DMS153 (cell line): ENCODE measurements at places on chromosomes 7 and 10.
A peak's percentile ranks its signal among the peaks of the same experiment; 100 is the strongest.

DNA sequence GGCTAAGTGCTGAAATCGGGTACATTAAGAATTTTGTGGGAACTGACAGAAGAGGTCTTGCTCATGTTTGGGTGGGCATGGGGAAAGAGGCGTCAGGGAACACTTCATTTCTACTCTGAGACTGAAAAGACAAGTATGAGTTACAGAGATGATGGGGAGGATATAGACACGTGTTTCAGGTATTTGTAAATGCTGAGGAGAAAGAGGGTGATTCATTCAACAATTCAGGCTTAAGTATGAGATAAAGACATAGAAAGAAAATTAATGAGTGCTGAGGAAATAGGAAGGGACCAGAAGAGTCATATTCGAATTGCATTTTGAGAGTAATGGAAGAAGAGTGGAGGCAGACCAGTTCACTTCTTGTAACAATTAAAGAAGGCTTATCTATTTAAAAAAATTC, 143.6 kb downstream of the HBP1 start:
- no peak for DNase-seq

- no peak for DNase-seq
Observed at GRCh38 chr10:131584287-131584686, 272.8 kb upstream of the TCERG1L start.

DNA sequence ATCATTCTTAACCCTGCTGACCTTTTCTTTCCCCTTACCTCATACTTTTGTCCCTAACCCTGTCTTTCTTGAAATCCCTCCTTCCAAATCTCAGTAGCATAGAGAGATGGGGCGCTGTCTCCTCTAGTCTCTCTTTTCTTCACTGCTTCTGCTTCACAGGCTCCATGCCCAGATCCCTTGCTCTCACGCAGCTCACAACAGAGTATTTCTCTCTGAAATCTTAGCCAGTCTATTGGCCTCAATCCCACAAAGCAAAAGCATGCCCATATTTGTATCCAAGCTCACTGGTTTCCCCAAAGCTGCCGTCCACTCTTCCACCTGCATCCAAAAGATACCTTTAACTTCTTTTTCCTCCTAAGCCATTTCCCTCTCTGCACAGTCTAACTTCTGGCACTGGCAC, 526.8 kb downstream of the PLXDC2 start:
- no peak for DNase-seq

DNA sequence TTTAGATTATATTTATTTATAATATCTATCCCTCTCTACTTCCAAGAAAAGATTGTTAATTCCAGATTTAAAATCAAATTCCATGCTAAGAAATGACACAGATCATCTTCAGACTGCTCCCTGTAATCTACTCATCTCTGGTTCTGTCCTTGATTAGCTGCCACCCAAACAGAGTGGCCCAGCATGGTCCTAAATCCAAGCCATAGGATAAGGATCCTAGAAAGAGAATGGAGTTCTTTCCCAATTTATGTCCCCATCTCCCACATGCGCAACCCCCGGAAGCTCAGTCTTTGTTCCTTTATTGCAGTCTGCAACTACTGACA, 23.4 kb upstream of the HDAC9 start:
- DNase-seq: no peak

DNA sequence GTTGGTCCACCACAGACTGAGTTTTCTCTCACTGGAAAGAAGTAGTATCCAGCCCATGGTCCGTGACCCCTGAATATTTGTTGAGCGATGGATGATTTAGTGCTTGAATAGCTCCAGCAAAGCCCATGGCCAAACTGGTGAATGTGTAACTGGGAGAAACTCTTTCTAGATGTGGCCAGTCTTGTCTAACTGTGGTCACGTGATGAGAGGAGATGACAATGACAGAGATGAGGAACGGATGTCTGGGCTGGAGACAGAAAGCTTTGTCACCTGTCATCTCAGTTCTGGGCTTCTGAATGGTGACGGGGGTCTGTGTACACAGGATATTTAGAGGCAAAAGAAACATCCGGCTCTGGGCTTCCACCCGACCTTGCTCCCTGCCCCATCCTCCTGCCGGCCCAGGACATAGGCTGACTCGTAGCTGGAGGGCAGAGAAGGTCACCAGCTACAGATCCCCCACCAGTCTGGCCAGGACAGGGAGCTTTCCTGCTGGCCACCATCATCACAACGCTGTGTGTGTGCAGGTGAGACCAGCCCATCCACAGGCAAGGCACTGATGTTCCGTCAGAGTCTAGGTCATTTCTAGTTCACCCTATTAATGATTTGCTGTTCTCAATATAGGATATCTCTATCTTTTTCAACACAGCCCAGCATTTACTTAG, 152.5 kb upstream of the TNS3 start:
- no peak for DNase-seq

DNA sequence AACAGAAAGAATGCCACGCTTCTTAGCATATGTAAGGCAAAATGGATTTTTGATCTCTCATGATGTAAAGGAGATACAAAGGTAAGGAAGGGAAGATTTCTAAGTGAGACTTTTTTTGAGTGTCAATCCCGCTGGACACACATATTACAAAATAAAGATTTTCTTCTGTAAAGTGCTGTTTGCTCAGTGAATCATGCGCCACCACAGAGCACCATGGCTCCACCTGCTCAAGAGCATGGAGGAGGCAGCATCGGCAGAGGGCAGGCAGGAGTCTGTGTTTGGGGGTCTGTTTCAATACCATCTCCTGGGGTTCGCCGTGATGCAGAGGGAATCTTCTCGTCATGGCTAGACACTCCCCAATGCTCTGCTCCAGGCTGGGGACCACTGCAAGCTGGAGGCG, 83.5 kb downstream of the ALOX5 start:
- DNase-seq: no peak

GRCh38 chr7:148686312-148686937, 12.3 kb upstream of the CUL1 start:
- no peak for DNase-seq

DNA sequence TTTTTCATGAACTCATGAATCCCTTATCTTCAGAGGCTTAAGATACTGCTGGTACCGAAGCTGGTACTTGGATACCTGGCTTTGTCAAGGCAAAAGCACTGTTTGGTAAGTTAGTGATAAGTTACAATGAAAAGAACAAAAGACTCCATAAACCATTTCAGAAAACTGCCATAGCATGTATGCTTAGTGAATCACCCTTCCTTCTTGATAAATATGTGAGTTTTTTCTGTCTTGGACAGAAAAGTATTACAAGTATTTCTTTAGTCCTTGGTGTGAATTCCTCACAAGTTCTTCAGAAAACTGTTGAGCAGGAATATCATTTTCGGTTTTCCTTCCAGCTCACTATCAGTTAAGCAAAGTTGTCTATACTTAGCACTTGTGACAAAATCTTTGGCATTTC, 25.6 kb downstream of the PUS7 start:
- DNase-seq: no peak

GRCh38 chr10:29479981-29480954, 154.5 kb downstream of the SVIL start:
- DNase-seq: no peak

DNA sequence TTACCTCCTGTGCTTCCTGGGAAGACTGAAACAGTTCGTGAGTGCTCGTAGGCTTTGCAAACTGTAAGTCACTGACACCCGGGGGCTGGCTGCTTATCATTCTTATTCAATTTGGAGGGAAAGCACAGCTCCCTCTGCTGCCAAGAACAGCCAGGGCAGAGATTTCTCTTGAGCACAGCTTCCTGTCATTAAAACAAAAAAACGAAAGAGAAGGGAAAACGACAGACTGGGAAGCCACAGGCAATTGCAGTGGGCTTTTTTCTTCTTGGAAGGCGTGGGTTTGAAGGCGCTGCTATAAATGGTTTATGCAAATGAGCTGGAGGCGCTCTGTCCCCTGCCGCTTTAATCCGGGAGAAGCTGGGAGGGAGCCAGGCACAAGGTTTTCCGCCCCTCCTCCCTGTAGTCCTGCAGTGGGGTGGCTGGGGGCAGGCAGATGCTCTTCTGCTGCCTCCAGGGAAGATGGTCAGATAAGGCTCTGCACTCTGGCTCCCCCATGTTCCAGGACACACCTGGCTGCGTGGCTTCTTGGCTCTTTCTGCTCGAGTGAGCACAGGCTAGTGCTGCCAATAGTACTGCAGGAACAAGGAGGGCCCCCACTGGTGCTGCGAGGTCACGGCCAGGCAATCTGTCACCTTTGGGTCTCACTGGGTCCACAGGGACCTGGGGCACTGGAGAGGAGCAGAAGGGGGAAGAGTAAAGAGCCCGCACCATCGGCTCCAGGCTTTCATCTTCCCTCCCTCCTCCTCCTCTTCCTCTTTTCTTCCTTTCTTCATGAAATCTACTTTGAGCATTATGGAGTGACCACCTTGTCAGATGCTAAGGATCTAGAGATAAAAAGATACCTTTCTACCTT, 49.5 kb downstream of the NEURL1 start:
- DNase-seq: peak; percentile 74

GRCh38 chr10:100248820-100249219, 18.6 kb downstream of the CWF19L1 start:
- DNase-seq: no peak

GRCh38 chr10:49331431-49331830, 32.5 kb downstream of the C10orf71 start:
- no peak for DNase-seq

DNA sequence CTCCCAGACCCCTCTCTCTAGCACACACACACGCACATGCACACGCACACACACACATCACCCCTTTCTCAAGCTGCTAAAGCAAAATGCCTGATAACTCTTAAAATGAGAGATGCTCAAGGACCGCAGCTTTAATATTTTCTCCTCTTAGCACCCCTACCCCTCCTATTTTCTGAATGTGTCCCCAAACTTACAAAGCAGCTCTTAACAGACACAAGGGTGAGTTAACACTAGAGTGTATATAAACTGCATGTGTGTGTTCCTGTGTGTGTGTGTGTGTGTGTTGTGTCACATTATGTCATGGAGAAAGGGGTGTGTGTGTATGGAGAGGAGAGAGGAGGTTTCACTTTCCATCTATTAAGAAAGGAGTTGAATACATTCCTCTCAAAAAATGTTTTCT, 1.3 kb downstream of the PTN start:
- DNase-seq: no peak

- no peak for DNase-seq
Observed at GRCh38 chr10:6813306-6813705, 233.2 kb upstream of the PRKCQ start.

GRCh38 chr7:155173905-155174304, 103.8 kb downstream of the HTR5A start:
- DNase-seq: no peak

GRCh38 chr10:80444646-80445319, 9.3 kb upstream of the TSPAN14 start:
- no peak for DNase-seq

DNA sequence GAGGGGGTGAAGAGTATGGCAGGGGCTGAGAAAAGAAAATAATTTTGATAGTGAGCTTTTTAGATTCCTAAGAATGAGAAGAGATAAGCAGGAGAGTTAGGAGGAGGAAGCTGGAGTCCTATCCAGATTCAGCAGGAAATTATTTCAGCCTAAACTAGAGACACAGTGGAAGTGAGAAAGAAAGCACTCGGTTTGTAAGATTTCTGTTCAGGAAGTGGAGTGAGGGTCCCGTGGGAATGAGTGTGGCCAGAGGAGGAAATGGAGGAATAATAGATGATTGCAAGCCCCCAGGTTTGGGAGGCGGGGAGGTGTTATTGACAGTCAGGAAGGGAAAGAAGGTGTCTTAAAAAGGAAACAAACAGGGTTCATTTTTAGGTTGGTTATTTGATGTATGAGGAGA, 84.8 kb upstream of the NRP1 start:
- no peak for DNase-seq

DNA sequence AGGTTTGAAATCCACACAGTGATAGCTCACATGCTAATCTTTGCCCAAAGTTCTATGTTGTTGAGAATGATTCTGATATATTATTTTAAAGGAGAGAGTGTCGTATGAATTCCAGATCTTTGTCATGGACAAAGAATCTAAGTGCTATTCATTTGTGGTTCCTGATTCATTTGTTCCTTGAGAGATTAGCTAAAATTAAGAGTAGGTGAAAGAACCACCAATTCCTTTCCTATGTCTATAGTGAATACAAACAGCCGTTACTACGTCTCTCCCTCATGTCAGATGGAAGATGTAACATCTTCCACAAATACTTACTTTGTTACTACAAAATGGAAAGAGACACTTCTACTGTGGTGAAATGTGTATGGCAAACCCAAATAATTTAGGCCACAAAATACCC, 3.3 kb upstream of the PLXDC2 start:
- no peak for DNase-seq
